ENCODE measurements at places on chromosomes 6 and 20.
A peak's percentile ranks its signal among the peaks of the same experiment; 100 is the strongest.

DNA sequence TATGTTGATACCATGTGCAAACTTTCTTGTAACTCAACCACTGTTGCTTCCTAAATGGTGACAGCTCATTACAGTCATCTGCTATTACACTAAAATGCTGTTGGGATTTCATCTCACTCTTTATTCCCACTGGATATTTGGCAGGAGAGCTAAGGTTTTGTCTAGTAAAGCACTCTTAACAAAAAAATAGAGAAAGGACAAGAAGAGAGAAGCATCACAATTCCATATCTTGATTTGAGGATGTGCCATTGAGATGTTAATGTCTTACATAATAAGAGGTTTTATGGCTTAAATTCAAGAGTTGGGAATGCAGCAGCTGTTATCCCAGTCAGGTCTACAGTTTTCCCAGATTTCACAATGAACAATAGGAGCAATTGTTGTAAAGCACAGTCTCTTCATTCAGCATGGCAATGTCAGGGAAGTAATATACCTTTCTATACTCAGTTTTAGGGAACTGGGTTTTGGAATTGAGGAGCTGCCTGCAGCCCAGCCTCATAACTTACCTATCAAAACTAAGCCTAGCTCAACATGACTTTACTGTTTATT lies 134.9 kb downstream of the ISM1 start:
- no peak for DNase-seq

- no peak for DNase-seq
Observed at GRCh38 chr20:5863040-5863833, 87.1 kb downstream of the TRMT6 start.

- no peak for DNase-seq
Observed at GRCh38 chr6:140077827-140078560, 703.5 kb upstream of the CITED2 start.

- DNase-seq, result no peak
Observed at GRCh38 chr6:106763361-106763760, 134.0 kb downstream of the QRSL1 start.

DNA sequence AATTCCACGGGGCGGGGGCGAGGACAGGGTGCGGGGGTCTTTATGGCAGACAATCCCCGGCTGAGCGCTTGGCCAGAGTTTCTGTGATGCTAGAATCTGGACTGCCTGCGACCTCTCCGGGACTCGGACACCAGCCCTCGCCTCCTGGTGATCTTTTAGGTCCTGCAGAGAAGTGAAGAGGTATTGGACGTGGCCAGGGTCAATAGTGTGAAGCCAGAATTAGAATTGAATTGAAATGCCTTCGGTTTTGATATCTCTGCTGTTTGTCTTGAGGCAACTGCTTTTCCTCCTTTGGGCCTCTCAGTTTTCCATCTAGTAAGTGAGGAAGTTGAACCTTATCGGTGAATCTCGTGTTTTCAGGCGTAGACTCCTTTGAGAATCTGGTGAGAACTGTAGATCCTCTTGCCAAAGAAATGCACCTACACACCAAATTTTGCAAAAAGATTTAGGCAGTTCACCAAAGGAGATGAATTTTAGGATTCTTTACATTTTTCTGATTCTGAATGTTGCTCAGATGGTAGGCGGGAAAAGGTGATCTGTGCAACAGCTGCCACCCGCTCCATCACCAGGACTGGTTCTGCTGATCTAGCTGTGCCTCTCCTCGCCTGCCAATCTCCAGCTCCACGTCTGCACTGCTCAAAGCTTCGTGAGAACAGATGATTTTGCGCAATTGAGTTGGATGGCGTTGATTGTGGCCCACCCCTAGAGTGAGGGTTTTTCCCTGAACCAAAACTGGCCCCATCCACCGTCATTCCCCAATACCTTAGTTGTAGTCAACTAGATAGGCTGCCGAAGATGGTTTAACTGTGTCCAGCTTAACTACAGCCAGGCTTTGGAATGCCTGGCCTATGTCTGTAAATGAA lies 837 bp upstream of the OSER1 start:
- DNase-seq, result no peak

DNA sequence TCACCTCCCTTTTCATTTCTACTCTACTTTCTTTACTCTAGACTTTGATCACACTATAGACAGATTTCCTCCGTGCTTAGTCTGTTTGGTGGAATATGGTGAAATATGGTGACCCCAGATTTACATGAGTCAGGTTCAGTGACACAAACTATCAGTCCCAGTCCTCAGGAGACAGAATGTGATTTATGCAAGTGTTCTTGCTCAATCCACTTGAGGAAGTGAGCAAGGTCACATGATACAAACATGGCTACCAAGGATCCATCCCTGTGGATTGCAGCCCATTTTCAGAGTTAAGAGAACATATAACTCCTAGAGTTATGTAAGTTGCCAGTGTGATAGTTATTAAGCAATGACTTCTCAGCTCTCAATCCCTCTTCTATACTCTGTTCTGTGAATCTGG lies 23.7 kb upstream of the TSHZ2 start:
- DNase-seq, result no peak

DNA sequence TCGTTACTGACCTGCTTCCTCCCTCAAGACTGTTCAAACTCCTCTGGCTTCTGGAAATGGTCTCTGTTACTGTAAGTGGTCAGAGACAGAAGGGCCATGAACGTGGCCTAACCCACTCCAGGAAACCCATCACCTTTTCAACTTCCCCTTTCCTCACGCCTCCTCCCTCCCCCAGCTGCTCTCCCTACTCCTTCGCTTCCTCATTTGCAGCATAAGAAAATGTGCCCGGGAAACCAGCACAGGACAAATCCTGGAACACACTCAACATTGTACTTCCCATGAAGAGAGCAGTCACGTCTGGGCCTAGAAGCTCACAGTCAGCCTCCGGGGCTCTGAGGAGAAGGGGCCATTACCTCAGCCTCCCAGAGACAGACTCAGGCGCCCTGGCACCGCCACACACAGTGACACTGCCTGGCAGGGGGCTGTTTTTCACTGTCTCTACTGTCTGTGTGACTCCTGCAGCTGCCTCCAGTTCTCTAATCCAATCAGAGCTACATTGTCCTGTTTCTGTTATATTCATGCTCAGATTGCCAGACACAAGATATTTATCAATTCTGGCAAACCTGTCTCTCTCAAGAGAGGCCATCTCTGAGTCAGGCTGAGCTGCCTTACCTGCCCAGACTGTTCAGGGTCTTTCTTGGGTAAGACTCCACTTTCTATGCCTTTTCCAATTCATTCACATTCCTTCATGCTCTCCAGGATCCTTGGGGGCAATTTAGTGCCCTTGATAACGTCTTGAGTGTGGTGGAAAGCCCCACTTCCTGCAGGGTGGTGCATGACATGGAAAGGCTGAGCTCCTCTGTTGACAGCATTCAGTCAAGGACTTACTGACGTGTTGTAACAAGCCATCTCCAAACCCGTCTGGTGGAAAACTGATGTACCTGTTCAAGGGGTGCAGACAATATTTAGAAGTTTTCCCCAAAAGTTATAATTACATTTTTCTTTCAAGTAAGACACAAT lies 242.2 kb downstream of the HIVEP2 start:
- no peak for DNase-seq

GRCh38 chr6:100509101-100509500 lies 44.4 kb upstream of the SIM1 start:
- no peak for DNase-seq

GRCh38 chr6:158066136-158066781 lies 84.6 kb downstream of the SYNJ2 start:
- DNase-seq, result no peak

DNA sequence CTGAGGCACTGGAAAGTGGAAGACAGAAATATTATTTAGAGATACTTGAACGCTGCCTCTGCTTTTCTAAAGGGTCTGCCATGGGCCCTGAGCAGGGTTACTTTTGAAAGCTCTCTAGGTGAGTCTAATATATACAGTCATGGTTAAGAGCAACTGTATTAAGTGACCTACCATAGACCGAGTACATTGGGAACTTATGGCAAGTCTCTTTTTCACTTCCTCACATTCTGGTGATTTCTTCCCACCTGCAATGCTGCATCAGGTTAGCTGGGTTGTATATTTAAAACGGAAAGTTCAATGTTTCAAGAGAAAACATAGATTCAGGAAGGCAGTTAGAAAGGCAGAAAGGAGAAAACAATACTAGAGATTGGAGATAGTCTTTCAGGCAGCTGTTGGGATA lies 154.7 kb downstream of the PHF3 start:
- no peak for DNase-seq

DNA sequence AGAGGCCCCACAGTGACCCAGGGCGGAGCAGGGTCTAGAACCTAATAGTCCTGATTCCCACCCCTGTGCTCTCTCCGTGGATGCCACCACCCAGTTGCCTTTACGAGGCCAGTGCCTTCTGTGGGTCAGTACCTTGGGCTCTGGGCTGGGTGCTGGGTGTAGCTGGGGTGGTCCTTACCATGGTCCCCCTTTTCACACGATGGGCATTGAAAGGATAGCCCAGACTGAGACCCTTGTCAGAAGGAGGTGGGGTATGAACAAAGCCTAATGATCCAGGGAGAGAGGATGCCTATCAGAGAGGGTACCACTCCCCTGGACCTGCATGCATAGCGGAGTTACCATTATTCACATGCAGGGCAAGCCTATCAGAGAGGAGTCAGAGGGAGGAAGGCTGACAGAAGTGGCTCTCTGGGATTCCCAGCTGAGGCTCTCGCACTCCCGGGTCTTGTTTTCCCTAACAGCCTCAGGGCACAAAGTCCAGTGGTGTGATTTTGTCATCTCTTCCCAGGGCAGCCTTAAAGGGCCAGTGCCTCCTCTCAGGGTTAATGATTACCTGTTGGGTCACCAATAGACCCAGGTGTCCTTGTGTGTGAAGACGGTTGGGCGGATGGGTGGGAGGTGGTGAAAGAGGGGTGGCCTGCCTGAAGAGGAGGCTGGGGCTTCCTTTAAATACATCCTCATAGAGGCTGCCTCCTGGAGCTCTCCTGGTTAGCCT lies 36.2 kb downstream of the VEGFA start:
- no peak for DNase-seq

GRCh38 chr6:36656441-36656840 lies 22.1 kb upstream of the CDKN1A start:
- DNase-seq, result no peak

- DNase-seq, result peak; percentile 26
Observed at GRCh38 chr20:43408848-43409576, 48.7 kb upstream of the SRSF6 start.

DNA sequence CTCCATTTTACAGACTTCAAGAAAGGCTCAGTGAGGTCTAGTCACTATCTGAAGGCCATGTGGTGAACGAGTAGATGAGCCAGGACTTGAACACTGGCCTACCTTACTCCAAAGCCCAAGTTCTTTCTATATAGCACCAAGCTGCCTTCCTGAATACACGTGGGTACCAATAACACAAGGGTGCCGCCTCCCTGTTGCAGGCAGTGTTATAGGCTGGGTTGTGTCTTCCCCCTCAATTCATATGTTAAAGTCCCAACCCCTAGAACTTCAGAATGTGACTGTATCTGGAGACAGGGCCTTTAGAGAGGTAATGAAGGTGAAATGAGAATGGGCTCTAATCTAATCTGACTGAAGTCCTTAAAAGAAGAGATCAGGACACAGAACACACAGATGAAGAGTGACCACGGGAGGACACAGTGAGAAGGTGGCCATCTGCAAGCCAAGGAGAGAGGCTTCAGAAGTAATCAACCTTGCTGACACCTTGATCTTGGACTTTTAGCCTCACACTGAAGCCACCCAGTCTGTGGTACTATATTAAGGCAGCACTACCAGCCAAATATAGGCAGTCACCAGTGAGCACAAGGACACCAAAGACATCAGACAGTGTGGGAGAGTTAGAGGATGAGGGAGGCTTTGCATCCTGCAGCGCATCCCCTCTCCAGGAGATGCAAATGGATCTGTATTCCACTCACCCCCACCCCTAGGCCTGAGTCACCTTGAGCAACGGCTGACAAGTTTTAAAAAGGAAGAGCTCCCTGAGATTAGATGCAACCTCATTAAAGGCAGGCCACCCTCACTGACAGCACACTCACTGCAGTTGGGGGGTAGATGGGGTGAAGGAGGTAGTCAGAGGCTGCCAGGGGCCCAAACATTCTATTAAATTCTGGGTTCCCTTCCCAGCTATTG lies 40.9 kb upstream of the LYRM2 start:
- no peak for DNase-seq

GRCh38 chr20:22462975-22463914 lies 121.1 kb downstream of the FOXA2 start:
- peak; percentile 83 for DNase-seq

DNA sequence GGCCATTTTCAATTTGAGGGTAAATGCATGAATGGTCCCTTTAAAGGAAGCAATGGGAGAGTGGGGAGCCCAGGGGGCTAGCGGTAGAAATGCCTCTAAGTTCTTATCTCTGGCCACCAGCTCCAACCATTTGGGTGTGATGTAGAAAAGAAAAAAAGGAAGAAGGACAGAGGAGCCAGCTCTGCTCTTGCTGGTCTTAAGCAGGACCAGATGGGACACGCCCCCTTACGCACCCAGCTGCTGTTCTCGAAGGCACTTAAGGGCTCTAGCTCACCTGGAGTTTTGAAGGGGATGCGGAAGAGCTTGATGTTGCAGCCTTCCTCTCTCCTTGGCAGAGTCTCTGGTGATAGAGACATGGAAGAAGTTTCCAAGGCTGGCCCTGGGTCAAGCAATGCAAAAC lies 59.5 kb upstream of the RNF144B start:
- no peak for DNase-seq

GRCh38 chr6:71349976-71350615 lies 61.5 kb downstream of the OGFRL1 start:
- DNase-seq, result no peak

GRCh38 chr6:106972500-106972899 lies 2.0 kb downstream of the CD24 start:
- peak; percentile 89 for DNase-seq

GRCh38 chr20:49964964-49965780 lies 17.6 kb upstream of the SNAI1 start:
- DNase-seq, result no peak

- DNase-seq, result no peak
Observed at GRCh38 chr6:164947164-164947563, 362.2 kb downstream of the C6orf118 start.

- DNase-seq, result no peak
Observed at GRCh38 chr20:63360850-63361518, at the start of gene CHRNA4. TSS of gene CHRNA4 (minus strand) at chr20:63361349. CDS start at chr20:63361165, 184 bp downstream.

DNA sequence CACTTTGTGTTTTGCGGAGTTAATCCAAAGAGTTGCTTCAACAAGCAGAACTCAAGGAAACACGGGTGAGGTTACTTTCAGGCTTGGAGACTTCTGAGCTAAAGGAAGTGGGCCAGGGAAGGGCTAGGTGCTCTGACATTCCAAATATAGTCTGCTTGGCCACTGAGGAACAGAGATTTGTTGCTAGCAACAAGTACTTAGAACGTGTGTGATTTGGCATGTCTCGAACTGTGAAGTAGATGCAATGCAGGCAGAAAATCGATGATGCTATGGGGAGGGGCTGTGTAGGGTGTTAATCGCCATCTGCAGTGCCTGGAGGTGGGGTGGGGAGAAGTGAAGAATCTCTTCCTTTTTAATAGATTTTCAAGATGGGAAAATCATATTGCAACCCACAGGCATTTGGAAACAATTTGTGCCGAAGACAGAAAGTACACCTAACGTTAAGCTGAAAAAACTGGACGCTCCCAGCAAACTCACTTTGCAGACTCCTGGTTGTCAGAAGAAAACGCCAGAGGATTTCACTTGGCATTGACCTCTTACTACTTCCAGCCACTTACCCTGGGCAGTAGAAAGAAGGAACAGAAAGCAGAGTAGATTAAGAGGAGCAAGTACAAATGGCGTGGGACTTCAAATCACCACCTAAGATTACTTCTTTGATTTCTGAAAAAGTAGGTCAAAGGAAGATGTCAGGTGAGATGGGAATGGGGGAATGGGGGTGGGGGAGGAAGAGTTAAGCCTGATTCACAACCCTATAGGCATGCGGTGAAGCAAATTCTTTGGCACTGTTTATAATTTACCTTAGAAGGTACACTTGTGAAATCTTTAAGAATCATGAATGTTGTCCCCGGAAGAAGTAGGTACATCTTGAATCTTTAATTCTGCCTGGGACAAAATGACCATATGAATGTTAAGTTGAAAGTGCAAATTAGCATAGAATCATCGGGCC lies 314.1 kb downstream of the CD83 start:
- peak; percentile 89 for DNase-seq
